ENCODE measurements at places on chromosomes 7 and 10. TPM values are rescaled to one million over a fixed set of nuclear protein-coding genes. Genes with fewer than 3 reads are reported as not detected.

The PIK3CG gene
- 2.0 TPM for total RNA-seq

The FKBP6 gene
- not detected for total RNA-seq

The MKX gene
- total RNA-seq, result 0.84 TPM

The CYP17A1 gene
- 0.26 TPM for total RNA-seq

The VAX1 gene
- total RNA-seq, result not detected

The TWIST1 gene
- total RNA-seq, result 17.6 TPM

The WASHC2A gene
- total RNA-seq, result 30.9 TPM

The FOXP2 gene
- total RNA-seq, result 23.6 TPM

The ANXA8L1 gene
- total RNA-seq, result 232 TPM

The ABCA13 gene
- 0.54 TPM for total RNA-seq

The OR9A2 gene
- total RNA-seq, result not detected

The GTPBP4 gene
- 8.8 TPM for total RNA-seq

The ZNF117 gene
- 12.0 TPM for total RNA-seq

The HTR5A gene
- total RNA-seq, result not detected

The PDZD7 gene
- 4.8 TPM for total RNA-seq

The FAM180A gene
- total RNA-seq, result 10.3 TPM

The GPR15LG gene
- 25.8 TPM for total RNA-seq

The SFRP4 gene
- 0.15 TPM for total RNA-seq

The C10orf67 gene
- 0.39 TPM for total RNA-seq

The MYL10 gene
- not detected for total RNA-seq

The SVOPL gene
- 1.6 TPM for total RNA-seq

The PSD gene
- 4.5 TPM for total RNA-seq

The CRPPA gene
- total RNA-seq, result 2.3 TPM

The HECW1 gene
- 4.3 TPM for total RNA-seq

The HEPACAM2 gene
- total RNA-seq, result 0.54 TPM

The EZH2 gene
- 11.8 TPM for total RNA-seq

The LLCFC1 gene
- total RNA-seq, result not detected

The MALRD1 gene
- total RNA-seq, result not detected

The PPP1R17 gene
- not detected for total RNA-seq

The MSS51 gene
- 2.2 TPM for total RNA-seq

The GHRHR gene
- total RNA-seq, result not detected

The TUBB8 gene
- total RNA-seq, result not detected

The NUTM2E gene
- total RNA-seq, result not detected

The FGFBP3 gene
- 1.4 TPM for total RNA-seq

The AGAP5 gene
- total RNA-seq, result 5.6 TPM

The IKZF1 gene
- 5.3 TPM for total RNA-seq

The GPAM gene
- 7.0 TPM for total RNA-seq

The LRRN3 gene
- not detected for total RNA-seq

The MOSPD3 gene
- 23.4 TPM for total RNA-seq

The COL26A1 gene
- not detected for total RNA-seq

The ZNF853 gene
- total RNA-seq, result 6.3 TPM

The PLA2G12B gene
- not detected for total RNA-seq

The NANOS1 gene
- 0.34 TPM for total RNA-seq

The NOS3 gene
- 5.7 TPM for total RNA-seq

The RELN gene
- total RNA-seq, result 1.0 TPM

The AMPH gene
- total RNA-seq, result 5.2 TPM

The NUTM2A gene
- total RNA-seq, result 2.5 TPM

The OR2A42 gene
- total RNA-seq, result not detected

The SLC13A4 gene
- 0.63 TPM for total RNA-seq

The ODAD2 gene
- 0.10 TPM for total RNA-seq

The ECHDC3 gene
- 44.5 TPM for total RNA-seq

Measured in lower leg skin (tissue), 4 donors.